ENCODE measurements at places on chromosomes 11 and 22.

DNA sequence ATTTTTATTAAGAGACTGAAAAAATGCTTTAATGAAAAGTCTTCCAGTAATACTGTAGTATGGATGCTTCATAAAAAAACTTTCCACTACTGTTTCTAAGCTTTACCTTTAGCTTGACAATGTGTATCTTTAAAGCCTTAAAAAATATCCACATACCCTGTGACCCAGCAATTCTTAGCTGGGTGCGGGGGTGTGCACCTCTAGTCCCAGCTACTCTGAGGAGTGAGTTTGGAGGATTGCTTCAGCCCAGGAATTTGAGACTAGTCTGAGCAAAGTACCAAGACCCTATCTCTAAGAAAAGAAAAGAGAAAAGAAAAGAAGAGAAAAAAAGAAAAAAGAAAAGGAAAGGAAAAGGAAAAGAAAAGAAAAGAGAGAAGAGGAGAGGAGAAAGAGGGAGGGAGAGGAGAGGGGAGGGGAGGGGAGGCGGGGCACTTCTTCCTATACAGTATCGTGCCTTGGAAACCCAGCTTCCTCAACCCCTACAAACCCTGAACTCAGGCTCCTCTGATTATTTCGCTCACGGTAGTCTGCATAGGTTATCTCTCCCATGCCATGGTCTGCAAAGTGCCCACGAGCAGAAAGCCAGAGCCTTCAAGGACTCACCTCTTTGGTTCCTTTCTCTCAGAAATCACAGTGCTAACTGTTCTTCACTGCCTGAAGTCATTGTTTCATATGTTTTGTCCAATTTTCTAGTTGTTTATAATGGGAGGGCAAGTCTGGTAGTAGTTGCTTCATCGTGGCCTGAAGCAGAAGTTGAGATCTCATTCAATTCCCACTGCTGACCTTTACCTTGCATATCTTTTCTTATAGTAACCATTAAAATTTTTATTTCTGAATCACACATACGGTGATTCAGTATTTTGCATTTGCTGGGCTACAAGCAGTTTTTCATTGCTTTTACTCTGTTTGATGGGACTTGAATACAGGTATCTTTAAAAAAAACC is 82.2 kb downstream of the FAM83F start:
- DNase-seq, result no peak

DNA sequence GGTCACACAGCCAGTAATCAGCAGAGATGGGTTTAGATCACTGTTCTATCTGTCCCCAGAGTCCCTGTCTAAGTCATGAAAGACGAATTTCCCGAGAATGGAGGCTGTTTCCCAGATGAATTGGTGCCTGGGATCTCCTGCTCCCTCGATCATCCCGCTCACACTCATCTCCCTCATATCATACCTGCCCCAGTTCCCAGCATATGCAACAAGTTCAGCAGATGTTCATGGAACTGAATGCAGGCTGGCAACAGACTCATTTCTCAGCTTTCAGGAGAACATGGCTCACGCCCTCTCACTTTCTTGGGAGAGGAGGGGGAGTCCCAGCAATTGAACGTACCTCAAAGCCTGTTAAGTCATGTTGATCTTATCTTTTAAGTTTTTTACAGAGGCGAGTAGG is 22.1 kb downstream of the CD6 start:
- no peak for DNase-seq

DNA sequence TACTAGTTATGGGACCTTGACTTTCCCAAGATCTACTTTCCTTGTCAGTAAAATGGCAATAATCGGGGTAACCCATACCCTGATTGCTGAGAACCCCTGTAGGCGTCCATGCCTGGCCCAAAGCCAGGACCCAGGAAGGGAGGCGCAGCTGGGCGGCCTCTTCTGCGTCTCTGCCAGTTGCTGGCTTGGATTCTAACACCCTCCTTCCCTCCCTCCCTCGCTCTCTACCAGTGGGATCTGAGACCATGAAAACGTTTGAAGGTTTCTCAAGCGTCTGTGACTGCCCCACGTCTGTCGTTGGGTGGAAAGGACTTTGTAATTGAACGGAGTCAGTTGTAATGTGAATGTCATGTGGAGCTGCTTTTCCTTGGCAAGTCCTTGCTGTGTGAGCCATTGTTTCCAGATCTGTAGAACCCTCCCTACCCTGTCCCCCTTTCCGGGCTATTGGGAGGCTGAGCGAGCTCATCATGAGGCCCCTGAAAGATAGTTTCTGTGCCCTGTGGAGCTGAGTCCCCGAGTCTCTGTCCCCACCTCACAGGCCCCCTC is 47.8 kb downstream of the PARVB start:
- DNase-seq, result no peak

- no peak for DNase-seq
These were observed 2.3 kb upstream of the ANKRD13D start for GRCh38 chr11:67286621-67287333.

DNA sequence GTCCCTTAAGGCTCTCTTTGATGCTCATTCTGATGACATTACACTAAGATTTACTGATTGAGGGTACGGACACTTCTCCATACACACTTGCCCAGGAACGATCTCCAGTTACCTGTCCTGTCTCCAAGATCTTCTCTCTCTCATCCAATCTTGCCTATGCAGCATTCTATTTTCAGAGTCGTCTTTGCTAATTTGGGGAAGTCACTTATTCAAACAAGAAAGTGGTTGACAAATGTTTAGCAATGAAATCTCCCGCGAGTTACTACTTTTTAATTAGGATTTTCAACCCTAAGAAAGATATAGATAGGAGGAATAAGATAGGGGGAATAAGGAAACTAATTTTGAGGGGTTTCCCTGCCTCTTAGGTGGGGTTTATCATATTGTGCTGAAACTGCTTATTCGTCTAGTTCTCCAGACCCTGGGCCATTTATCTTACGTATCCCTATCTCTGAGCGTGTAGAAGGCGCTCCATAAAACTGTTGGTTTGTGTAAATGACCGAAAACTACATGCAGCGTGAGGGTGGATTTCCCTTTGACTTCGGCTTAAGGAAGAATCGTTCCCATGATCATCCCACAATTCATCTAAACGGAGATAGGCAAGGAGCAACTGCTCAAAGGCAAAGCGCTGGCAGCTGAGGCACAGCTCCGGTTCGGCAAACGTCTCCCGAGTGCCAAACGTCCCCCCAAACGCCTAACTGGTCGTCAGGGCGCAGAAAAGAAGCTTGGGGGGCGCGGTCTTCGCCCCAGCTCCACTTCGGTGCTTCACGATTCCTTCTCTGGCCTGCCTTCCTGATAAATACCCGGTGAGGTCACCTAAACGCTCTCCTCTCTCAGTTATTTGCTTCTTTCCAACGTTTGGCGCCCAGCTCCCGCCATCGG is 804 bp downstream of the APIP start:
- DNase-seq, result no peak

DNA sequence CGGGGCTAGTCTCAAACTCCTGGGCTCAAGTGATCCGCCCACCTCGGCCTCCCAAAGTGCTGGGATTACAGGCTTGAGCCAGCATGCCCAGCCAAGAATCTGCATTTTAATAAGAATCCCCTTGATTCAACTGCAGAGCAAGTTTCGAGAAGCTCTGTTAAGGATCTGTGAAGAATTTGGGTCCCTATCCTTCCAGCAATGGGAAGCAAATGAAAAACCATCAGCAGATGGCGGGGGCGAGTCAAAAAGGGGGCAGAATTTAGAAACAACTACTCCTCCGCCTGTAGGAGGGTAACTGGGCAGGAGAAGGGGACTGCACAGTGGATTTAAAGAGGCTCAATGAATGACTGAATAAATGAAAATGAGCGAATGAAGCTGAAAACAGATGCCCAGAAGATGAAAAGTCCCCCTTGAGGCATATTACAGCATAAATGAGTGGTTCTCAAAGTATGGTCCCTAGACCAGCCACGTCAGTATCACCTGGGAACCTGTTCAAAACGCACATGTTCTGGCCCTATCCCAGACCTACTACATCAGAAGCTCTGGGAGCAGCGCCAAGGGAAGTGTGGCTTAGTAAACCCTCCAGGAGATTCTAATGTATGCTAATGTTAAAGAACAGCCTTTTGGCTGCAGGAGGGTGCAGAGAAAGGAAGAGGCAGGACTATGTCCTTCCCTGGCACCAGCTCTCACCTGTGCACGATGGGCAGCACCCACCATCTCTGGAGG is 15.0 kb downstream of the VWCE start:
- DNase-seq, result no peak

DNA sequence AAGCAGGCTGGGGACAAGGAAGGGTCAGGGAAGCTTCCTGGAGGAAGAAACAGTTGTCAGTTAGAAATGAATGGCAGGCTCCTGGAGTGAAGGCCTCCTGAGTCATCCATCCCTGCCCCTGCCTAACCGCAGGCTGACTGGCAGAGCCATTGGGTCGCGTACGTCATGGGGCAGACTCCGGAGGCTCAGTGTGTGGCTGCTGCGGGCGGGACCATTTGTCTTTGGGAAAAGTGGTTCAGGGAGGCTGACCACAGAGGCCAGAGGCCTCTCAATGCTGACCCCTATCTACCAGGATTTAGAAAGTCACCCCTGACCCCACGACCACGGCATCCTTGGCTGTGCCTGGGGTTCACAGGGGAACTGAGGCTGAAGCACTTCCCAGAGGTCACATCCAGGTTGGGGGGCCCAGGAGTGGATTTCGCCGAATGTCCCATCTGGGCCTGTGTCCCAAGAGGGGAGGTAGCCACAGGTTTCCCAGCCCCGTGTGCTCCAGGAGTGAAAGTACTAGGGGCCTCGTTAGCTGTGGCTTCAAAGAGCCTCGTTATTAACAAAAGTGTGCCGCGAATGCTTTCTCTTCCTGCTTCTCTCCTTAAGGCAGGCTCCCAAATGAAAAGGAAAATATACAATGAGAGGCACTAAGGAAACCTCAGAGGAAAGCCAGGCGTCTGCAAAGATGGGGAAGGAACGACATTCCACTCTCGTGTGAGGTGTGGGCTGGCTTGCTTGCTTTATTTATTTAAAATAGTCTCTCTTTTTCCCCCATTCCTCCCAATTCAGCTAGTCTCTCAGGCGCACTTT is 58.9 kb downstream of the FLRT1 start:
- peak; percentile 87 for DNase-seq

DNA sequence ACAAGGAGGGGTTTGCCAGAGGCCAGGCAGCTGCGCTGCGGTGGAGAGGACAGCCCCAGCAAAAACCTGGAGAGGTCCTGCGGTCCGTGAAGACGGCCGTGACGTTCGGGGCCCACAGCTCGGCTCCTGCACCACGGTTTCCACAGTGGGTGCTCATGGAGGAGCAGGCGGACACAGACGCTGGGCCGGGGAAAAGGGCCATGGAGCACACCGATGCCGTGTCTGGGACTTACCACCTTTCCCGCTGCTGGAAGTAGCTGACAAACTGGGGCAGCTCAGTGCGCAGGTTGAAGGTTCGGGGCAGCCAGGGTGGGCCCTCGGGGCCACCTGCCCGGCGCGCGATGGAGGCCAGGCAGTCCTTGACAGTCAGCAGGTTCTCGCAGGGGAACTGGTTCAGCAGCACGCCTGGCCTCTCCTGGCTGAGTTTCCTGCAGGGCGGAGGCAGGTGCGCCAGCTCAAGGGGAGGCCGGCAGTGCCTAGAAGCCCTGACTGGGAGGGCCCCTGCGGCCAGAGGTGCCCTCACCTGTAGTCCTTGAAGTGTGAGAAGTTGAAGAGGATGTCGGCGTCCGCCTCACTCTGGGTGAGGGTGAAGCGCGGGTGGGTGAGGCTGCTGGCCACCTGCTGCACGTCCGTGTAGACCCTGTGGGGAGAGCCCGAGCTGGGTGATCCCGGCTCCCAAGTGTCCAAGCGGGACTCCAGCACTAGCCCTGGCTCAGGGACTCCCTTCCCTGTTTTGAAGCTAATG is 12.8 kb downstream of the TTLL12 start:
- DNase-seq, result no peak

All from SW480 (cell line).